ENCODE measurements at places on chromosomes 11 and 22. TPM values are rescaled to one million over a fixed set of nuclear protein-coding genes. Genes with fewer than 3 reads are reported as not detected.

C11orf52 gene
- polyA plus RNA-seq: not detected

TPST2 gene
- polyA plus RNA-seq: 6.9 TPM

SCUBE2 gene
- polyA plus RNA-seq: 0.49 TPM

TSPAN18 gene
- polyA plus RNA-seq: 4.8 TPM

SMIM35 gene
- polyA plus RNA-seq: not detected

Data from A549 (cell line).